ENCODE measurements at places on chromosomes 1 and 21.
A peak's percentile ranks its signal among the peaks of the same experiment; 100 is the strongest.

- DNase-seq = no peak
Observed at GRCh38 chr1:190906206-190906725, 428.6 kb upstream of the BRINP3 start.

DNA sequence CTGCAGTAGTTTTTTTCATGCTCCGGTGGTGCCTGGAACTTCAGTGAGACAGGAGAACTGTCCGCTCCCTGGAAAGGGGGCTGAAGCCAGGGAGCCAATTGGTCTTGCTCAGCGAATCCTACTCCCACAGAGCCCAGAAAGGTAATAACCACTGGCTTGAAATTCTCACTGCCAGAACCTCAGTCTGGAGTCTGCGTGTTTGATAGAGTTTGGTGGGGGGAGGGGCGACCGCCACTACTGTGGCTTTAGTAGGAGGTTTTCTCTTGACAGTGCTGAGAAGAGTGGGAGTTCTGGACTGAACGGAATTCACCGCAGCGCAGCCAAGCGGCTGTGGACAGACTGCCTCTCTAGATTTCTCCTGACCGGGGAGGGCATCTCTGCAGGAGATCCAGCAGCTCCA, 8.0 kb upstream of the OR2M3 start:
- peak; percentile 4 for DNase-seq

DNA sequence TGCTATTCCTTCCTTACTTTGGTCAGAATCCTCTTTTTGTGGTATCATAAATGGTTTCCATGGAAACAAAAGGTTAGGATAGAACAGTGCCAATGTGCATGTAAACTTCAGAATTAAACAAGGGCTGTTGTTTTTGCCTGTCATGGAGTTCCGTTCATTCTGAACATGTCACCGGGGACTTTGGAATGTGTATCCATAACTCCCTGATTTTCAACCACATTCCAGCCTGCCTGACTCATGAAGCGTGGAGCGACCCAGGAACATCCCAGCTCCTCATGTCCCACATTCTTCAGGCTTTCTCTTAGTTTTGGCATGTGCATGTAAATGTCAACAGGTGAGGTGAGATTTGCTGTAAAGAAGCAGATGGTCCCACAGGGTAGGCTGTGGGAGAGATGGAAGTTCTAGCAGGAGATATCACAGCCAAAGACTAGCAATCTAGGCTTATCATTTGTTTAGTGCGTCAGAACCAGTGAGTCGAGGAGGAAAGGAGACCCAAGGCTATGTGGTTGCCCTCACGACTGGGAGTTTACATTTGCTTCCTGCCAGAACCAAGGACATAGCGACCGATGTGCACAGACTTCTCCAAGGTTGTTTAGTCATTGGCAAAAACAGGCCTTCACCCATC, 23.0 kb upstream of the DNAJC11 start:
- DNase-seq = no peak

- no peak for DNase-seq
Observed at GRCh38 chr1:94672934-94673333, 131.4 kb upstream of the F3 start.

GRCh38 chr1:215844266-215844665, 277.2 kb downstream of the KCTD3 start:
- no peak for DNase-seq

- no peak for DNase-seq
Observed at GRCh38 chr1:23810818-23811540, 10.4 kb upstream of the GALE start.

Measured in SK-N-DZ (cell line).